HT1080 (cell line): ENCODE measurements at places on chromosomes 2 and 18. TPM values are rescaled to one million over a fixed set of nuclear protein-coding genes. Genes with fewer than 3 reads are reported as not detected.

GRCh38 chr2:127193164-127193966 is 26.7 kb downstream of the CYP27C1 start:
- no peak for DNase-seq

GRCh38 chr2:26184555-26185303 is 11.8 kb downstream of the GAREM2 start:
- no peak for DNase-seq

DNA sequence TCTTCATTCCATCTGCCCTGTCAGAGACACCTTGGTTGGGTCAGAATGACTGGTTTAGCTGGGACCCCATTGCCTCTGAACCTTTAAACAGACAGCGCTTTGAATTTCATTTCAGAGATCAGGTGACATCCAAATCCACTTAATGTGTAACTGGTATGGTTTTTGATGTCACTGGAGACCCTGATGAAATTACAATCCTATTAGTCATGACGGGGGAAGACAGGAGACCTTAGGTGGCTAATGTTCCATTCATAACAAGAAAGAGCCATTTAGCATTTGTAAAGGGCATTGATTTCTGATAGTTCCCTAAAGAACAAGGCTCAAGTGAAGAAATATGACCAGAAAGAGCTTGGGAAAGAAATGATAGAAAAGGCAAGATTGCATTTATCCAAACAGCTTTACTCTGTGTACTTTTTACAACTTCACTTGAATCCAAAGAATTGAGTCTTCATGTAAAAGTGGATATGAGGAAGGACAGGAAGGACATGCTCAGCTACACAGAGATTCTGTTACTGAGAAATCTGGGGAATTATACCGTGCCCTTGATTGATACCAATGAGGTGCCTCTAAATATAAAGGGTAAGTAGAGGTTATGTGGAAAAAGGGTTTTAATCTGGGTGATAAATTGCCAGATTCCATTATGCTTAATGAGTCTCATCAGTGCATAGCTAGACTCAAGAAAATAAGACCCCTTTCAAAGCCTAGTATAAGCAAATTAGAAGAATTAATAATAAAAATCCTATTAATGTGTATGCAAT is 198.2 kb downstream of the NCKAP5 start:
- no peak for DNase-seq

CD207 gene
- total RNA-seq, result not detected in 2 replicates

ACTG2 gene
- not detected in 2 replicates for total RNA-seq

GRCh38 chr2:129239141-129239540 is 740.3 kb upstream of the RAB6C start:
- no peak for DNase-seq

AQP12A gene
- not detected in 2 replicates for total RNA-seq

- peak; percentile 74 for DNase-seq
Observed at GRCh38 chr2:208072250-208072892, 47.0 kb upstream of the PLEKHM3 start.

GRCh38 chr2:240507778-240508251 is 50.0 kb downstream of the ANKMY1 start:
- no peak for DNase-seq

FAM110C gene
- total RNA-seq, result 0.02 TPM in 1 of 2 replicates, not detected in the other

FOXI3 gene
- not detected in 2 replicates for total RNA-seq
